ENCODE measurements at places on chromosomes 1 and 21. TPM values are rescaled to one million over a fixed set of nuclear protein-coding genes. Genes with fewer than 3 reads are reported as not detected.

DNA sequence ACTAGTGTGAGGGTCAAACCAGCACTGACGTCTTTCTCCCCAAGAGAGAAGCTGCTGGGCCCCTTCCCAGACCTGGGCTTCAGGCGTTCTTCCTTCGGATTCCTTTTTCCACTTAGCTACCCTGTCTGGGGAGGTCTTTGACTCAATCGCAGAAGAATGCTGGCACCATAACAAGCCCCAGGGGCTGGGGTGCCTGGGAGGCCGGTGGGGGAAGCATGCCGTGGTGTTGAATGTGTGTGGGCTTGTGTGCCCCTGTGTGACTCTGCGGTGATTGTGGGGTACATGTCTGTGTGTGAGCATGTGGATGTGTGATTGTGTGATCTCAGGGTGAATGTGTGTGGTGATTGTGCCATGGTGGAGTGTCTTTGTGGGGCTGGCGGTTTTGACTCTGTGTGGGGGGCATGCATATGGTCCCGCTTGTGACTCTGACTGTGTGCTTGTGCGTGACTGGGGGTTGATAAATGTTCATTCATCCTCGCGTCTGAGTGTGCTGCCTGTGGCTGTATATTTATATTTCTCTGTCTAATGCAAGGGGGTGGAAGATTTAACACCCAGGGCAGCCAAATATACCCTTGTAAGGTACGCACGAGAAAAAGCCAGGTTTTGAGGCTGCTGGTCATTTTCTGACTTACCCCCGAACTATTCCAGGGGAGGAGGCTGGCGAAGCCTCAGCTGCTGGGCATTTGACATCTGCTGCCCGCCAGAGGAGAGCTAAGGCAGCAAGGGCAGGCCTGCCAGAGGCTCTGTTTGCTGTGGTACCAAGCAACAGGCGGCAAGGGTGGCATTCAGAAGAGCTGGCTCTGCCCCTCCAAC is 1.1 kb upstream of the SYNC start:
- no peak for DNase-seq

- no peak for DNase-seq
These were observed 10.3 kb downstream of the ALDH9A1 start for GRCh38 chr1:165688046-165688445.

DNA sequence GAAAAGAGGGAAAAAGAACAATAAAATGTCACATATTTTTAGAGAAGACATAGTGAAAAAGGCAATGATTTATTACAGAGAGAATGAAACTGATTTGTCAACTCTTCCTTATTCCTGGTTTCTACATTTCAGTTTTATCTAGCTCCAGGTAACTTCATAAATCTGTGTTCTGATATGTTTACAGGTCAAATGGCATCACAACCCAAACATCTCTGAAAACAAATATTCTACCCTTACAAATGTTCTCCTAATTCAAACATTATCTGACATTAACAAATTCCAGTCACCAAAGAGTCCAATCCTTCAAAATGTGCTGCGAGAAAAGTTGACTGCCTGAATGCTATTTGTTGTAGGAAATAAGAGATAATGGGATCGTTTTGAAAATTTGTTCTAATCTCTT is 20.2 kb downstream of the EXTL2 start:
- DNase-seq = no peak

- no peak for DNase-seq
These were observed 106.4 kb upstream of the TARDBP start for GRCh38 chr1:10905841-10906655.

The NR1I3 gene
- 3.0 TPM for polyA plus RNA-seq

- DNase-seq = no peak
These were observed 66.4 kb upstream of the STUM start for GRCh38 chr1:226482196-226482595.

The GNG12 gene
- 111 TPM for polyA plus RNA-seq

GRCh38 chr21:42232176-42232825 is 13.4 kb downstream of the ABCG1 start:
- no peak for DNase-seq

Measured in left renal cortex interstitium (tissue), 4 donors.